ENCODE measurements at places on chromosomes 2 and 18.

- no peak for DNase-seq
These were observed 25.0 kb downstream of the METTL21A start for GRCh38 chr2:207600231-207600630.

DNA sequence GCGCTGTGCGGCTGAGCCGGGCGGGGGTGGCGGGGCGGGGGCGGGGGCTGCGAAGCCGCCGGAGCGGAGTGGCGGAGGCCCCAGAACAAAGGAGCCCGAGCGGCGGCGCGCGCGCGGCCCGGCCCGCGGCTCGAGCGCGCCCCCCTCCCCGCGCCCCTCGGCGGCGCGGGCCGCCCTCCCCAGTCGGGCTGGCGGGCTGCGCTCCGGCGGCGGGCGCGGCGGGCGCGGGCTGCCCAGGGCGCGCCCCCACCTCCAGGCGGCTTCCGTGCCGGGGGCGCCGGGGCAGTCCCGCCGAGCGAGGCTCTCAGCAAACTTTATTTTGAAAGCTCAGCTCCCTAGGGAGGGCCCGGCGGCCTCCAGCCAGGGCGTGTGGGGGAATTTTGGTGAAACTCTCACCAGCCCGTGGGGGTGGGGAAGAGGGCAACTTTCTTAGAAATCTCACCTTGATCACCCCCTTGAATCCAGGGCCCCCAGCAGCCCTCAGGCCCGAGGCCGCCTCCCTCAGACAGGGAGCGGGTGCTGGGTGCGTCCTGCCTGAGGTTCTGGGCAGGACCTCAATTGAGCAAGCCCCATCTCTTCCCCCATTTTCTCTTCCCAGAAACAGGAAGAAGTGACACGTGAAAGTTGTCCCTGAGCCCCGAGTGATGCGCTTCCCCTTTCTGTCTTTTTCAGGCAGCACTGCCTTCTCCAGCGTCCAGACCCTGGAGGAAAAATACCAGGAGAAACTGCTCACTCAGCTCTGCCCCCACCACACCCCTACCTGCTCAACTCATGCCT lies 786 bp downstream of the TET3 start:
- no peak for DNase-seq

- no peak for DNase-seq
These were observed 261.7 kb upstream of the SLC14A2 start for GRCh38 chr18:45353530-45353929.

DNA sequence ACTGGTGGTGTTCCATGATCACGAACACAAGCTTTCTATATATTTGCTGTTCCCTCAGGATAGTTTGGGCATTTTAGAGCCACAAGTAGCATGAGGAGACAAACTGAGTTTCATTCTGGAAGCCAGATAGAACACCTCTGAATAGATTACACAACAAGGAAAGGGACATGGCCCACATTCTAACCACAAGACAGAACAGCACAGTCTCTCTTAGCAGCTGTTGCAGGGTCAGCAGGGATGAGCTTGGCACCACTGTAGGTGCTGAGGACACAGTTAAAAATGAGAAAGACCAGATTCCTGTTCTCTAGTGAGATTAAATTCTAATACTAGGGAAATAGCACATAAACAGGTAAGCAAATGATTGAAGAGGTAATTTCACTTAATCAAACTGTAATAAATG lies 235.3 kb downstream of the ZNF407 start:
- no peak for DNase-seq

DNA sequence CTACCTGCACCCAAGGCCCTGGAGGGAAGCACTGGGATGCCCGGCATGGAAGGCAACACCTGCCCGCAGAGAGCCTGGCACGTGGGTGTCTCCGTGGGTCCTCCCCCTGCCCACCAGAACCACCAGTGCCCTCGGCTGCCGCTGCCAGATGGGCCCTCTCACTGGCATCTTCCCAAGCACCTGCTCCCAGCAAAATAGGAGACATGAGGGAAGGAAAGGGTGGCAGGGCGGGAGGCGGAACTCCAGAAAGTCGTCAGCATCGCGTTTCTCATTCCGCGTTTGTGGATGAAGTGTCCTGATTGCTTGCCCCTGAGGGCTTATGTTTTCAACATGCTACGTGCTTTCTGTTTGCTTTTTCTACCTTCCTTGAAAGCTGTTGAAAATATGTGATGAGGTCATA lies 8.8 kb upstream of the SNTG2 start:
- no peak for DNase-seq

- no peak for DNase-seq
These were observed 407.6 kb downstream of the DSEL start for GRCh38 chr18:67108894-67109293.

DNA sequence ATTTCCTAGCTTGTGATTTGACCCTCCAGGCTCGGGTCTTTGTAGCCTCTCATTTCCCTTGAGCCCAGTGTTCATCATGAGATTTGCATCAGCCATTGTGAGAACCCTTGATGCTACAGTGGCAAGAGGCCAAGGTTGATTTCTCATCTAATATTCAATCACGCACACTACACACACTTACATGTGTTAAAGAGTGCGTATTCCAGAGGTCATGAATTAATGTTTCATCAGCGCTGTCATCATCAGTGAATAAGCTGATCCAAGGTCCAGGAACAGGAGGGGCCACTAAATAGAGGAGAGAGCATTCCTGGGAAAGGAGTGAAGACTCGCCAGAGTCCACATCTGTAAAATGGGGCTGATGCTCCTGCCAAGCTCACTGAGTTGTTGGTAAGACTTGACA lies 276.1 kb upstream of the SIX2 start:
- no peak for DNase-seq

GRCh38 chr18:41226911-41227310 lies 728.1 kb upstream of the PIK3C3 start:
- DNase-seq, result peak; percentile 58
